ENCODE measurements at places on chromosomes 4 and X. TPM values are rescaled to one million over a fixed set of nuclear protein-coding genes. Genes with fewer than 3 reads are reported as not detected.

DNA sequence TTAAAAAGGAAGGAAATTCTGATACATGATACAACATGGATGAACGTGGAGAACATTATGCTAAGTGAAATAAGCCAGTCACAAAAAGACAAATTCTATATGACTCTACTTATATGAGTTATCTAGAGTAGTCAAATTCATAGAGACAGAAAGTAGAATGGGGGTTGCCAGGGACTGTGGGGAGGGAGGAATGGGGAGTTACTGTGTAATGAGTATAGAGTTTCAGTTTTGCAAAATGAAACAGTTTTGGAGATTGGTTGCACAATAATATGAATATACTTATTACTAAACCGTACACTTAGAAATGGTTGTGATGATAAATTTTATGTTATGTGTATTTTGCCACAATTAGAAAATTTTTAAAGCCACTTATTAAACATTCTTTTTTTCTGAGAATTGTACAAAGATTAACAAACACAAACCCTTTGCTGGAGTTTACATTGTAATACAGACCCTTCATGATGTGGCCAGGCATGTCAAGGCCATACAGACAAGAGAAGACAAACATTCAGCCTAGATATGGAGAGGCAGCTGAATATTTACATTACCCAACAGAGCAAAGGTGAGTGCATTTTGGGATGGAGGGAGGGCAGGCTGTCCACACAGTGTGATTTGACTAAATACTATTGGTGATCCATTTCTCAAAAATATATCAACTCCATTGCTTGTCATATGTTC, 21.2 kb upstream of the GPC3 start:
- H3K36me3 ChIP-seq: no peaks in the 10 kb centered on the region
- H3K4me1 ChIP-seq: no peaks in the 10 kb centered on the region
- no peak overlapping the region for H3K4me3 ChIP-seq
- no peak for DNase-seq

DNA sequence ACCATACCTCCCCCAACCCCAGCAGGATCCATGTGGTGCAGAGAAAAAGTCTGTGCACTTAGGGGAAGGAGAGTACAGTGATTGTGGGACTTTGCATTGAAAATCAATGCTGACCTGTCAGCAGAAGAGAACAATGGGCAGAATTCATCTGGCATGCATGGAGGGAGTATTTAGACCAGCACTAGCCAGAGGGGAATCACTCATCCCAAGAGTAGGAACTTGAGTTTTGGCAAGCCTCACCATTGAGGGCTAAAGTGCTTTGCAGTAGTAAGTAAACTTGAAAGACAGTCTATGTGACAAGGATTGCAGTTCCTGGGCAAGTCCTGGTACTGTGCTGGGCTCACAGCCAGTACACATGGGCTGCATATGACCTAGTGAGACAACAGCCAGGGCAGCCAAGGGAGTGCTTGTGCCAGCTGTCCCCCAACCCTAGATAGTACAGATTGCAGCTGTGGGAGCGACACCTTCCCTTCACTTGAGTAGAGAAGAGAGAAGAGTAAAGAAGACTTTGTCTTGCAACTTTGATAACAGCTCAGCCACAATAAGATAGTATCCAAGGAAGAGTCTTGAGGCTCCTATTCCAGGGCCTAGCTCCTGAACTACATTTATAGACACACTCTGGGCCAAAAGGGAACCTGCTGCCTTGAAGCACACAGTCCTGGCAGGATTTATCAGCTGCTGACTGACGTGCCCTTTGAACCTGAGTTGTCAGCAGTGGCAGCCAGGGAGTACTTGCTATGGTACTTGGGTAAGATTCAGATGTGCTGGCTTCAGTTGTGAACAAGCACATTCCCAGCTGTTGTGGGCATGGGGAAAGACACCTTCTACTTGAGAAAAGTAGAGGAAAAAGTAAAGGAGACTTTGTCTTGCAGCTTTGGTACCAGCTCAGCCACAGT, 48.7 kb downstream of the HDX start:
- no peaks in the 10 kb centered on the region for H3K4me1 ChIP-seq
- H3K4me3 ChIP-seq: no peak overlapping the region
- DNase-seq: no peak

DNA sequence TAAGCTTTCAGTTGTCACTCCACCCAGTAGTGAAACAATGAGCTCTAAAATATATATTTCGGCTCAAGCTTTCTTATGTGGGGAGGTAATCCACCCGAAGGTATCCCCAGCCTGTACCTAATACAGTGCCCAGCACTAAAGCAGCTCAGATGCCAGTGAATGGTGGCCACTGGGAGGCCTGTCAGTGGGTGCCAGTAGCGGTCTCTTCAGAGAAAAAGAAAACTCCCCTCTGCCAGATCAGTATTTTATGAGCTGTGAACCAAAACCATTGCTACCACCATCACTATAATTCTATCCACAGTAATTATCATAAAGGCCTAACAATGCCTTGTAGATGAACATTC, 835 bp upstream of the NFKB1 start:
- H3K4me3 ChIP-seq: peak overlapping the region; percentile 56
- no peaks in the 10 kb centered on the region for H3K36me3 ChIP-seq
- no peak for DNase-seq

- H3K4me3 ChIP-seq: no peak overlapping the region
- H3K27me3 ChIP-seq: no peaks in the 10 kb centered on the region
- no peaks in the 10 kb centered on the region for H3K36me3 ChIP-seq
- H3K27ac ChIP-seq: no peak overlapping the region
Observed at GRCh38 chrX:121666171-121666570, 618.8 kb downstream of the GLUD2 start.

The EFHC2 gene
- 0.28 TPM for total RNA-seq

The ASB12 gene
- not detected for total RNA-seq

GRCh38 chr4:20313237-20314030, 61.7 kb downstream of the SLIT2 start:
- H3K4me3 ChIP-seq: no peak overlapping the region
- H3K27ac ChIP-seq: no peak overlapping the region
- no peak for DNase-seq
- no peaks in the 10 kb centered on the region for H3K4me1 ChIP-seq
- no peaks in the 10 kb centered on the region for H3K27me3 ChIP-seq
- no peaks in the 10 kb centered on the region for H3K36me3 ChIP-seq

The HADH gene
- 20.0 TPM for total RNA-seq

DNA sequence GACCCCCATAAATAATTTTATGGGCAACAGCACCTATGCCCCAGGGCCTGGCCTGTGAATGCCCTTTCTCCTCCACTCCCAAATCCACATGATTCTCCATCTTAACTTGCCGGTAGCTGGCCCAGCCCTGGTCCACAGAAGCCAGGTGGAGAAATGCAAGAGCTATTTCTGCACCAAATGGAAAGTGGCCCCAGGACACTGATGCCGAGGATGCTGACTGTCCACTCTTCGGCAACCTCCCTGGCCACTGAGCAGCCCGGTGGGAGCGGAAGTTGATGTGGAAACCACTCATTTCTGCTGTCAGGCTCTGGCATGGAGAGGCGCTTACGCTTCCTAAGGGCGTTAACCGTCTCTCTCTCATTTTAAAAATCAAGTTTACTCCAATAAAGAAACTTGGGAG, 58.8 kb downstream of the JAKMIP1 start:
- no peak for DNase-seq
- no peak overlapping the region for H3K4me3 ChIP-seq
- no peak overlapping the region for H3K27ac ChIP-seq
- no peaks in the 10 kb centered on the region for H3K4me1 ChIP-seq

DNA sequence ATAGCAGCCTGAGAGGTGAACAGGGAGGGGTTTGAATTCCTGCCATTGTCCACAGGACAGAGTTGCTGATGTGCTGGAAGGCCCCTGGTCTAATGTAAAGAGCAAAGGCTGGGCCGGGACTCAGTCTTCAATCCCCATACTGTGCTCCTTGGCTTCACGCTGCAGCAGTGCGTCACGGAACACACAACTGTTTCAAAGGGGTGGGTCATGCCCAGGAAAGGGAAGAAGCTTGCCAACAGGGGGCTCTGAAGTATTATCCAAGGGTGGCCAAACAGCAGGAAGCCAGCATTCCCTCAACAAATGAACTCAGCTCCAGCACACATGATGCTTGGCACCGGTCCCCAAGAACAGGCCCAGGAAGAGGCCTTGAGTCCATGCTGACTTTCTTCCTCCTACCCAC, 122.5 kb downstream of the NFKB1 start:
- DNase-seq: no peak
- H3K4me3 ChIP-seq: no peak overlapping the region
- H3K27me3 ChIP-seq: no peaks in the 10 kb centered on the region
- H3K4me1 ChIP-seq: peaks cover 6% of the 10 kb centered on the region
- H3K27ac ChIP-seq: no peak overlapping the region
- H3K36me3 ChIP-seq: no peaks in the 10 kb centered on the region

DNA sequence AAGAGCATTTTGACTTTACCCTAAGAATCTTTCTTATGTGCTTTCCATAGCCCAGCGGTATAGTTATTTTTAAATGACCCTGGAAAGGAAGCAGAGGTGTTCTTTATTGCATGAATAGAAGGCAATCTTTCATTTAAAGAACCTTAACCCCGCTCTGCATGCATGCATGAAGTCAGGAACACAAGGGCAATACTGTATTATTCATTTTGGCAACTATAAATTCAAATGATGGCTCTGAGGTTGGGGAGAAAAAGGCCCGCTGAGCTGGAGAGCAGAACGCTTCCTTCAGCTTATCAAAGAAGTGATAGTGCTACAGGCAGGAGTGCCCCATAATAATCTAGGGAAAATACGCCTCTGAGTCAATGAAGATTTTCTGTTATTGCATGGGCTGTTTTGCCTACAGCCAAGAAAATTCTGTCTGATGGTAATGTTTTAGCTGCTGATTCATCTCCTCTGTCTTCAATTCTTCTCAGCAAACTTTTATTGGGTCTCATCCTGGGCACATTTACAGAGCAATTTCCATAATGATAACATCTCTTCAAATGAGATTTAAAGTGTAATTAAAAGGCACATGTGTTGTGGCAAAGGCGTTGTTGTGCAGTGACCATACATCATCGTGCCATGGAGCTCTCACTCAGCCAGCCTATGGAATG, 452.2 kb upstream of the FTHL17 start:
- DNase-seq: no peak
- H3K4me1 ChIP-seq: no peaks in the 10 kb centered on the region
- no peaks in the 10 kb centered on the region for H3K36me3 ChIP-seq
- H3K27me3 ChIP-seq: no peaks in the 10 kb centered on the region
- no peak overlapping the region for H3K4me3 ChIP-seq
- no peak overlapping the region for H3K27ac ChIP-seq

The GCNA gene
- 4.0 TPM for total RNA-seq

DNA sequence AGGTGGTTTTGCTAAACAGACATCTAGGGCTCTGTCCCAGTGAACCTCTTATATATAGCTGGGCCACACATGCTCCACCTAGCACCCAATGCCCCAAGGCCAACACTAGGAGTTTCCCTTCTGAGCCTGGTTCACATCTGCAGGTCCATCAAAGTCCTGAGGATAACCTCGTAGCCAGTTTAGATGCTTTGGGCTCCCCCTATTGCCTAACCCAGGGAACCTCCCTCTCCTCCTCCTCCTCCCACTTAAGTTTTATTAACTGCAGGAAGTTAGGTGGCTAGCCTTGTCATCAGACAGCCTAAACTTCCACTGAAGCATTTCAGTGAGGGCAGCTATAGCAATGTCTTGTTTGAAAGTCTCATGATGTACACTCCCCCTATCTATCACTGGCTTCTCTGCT, 88.0 kb downstream of the GUCY2F start:
- no peaks in the 10 kb centered on the region for H3K36me3 ChIP-seq
- no peaks in the 10 kb centered on the region for H3K4me1 ChIP-seq
- H3K27ac ChIP-seq: no peak overlapping the region
- H3K4me3 ChIP-seq: no peak overlapping the region
- no peak for DNase-seq
- H3K27me3 ChIP-seq: no peaks in the 10 kb centered on the region

- H3K27ac ChIP-seq: no peak overlapping the region
- H3K4me1 ChIP-seq: no peaks in the 10 kb centered on the region
- DNase-seq: no peak
- H3K36me3 ChIP-seq: no peaks in the 10 kb centered on the region
- H3K4me3 ChIP-seq: no peak overlapping the region
Observed at GRCh38 chrX:11337292-11338009, 44.2 kb downstream of the AMELX start.

The FGFBP1 gene
- 0.39 TPM for total RNA-seq

- no peak for DNase-seq
- H3K27ac ChIP-seq: no peak overlapping the region
- H3K4me1 ChIP-seq: no peaks in the 10 kb centered on the region
- H3K27me3 ChIP-seq: no peaks in the 10 kb centered on the region
- no peaks in the 10 kb centered on the region for H3K36me3 ChIP-seq
- H3K4me3 ChIP-seq: no peak overlapping the region
Observed at GRCh38 chrX:8364369-8365141, 100.1 kb upstream of the VCX3B start.

The DCTD gene
- total RNA-seq: 77.0 TPM

GRCh38 chr4:24013668-24014422, 124.0 kb upstream of the PPARGC1A start:
- H3K36me3 ChIP-seq: no peaks in the 10 kb centered on the region
- no peaks in the 10 kb centered on the region for H3K27me3 ChIP-seq
- H3K4me1 ChIP-seq: no peaks in the 10 kb centered on the region
- H3K4me3 ChIP-seq: no peak overlapping the region
- no peak for DNase-seq
- H3K27ac ChIP-seq: no peak overlapping the region

The ENPP6 gene
- total RNA-seq: not detected

The VEGFD gene
- not detected for total RNA-seq

The MAGEA1 gene
- not detected for total RNA-seq

DNA sequence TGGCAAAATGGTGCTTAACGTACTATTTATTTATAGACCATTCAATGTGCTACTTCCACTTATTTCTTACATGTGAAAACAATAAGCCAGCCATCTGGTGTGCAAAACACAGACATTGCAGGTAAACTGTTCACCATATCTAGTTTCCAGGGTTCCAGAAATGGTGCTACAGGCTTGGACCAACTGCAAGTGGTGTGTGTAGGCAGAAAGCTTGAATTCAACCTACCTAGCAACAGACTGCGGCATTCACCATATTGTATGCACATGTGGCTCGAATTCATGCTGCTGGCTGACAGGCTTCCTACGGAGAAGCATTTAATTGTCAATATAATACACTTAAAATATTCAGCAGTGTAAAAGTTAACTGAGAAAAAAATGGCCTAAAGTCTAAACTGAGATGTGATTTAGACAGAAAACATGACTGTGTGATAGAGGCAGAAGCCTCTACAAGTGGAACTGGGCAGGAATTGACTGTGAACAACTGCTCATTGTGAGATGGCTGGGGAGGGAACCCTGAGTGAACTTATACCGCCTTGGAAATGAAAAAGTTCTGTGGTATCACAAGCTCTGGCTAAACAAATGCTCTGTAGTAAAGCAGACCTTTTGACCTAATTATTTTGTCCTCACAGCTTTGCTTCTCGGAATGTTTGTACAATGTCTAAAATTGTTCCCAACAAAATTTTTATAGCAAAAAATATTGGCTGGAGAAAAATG, 434.7 kb downstream of the GRIA2 start:
- H3K4me1 ChIP-seq: no peaks in the 10 kb centered on the region
- H3K36me3 ChIP-seq: no peaks in the 10 kb centered on the region
- no peaks in the 10 kb centered on the region for H3K27me3 ChIP-seq
- H3K27ac ChIP-seq: no peak overlapping the region
- H3K4me3 ChIP-seq: no peak overlapping the region

GRCh38 chrX:150547375-150548115, 20.9 kb upstream of the MTM1 start:
- peak overlapping the region; percentile 52 for H3K4me3 ChIP-seq
- DNase-seq: no peak
- H3K27me3 ChIP-seq: no peaks in the 10 kb centered on the region
